ENCODE measurements at places on chromosomes 2 and 18.

DNA sequence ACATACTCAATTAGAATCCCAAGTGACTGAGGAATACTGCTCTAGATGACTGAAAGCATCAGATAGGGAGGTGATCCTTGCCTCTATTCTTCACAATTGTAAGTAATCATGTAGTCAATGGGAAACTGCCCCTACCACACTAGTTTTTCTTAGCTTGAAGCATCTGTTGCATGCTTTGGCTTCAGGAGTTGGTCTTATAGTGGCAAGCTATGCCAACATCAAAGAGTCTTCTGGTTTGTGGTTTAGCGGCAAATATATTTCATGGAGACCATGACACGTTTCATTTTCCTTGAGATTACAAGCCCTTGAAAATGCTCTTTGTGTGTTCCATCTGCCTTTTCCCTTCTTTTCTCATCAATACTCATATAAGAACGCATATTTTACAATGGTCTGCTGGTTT lies 12.9 kb downstream of the DCC start:
- DNase-seq = no peak

DNA sequence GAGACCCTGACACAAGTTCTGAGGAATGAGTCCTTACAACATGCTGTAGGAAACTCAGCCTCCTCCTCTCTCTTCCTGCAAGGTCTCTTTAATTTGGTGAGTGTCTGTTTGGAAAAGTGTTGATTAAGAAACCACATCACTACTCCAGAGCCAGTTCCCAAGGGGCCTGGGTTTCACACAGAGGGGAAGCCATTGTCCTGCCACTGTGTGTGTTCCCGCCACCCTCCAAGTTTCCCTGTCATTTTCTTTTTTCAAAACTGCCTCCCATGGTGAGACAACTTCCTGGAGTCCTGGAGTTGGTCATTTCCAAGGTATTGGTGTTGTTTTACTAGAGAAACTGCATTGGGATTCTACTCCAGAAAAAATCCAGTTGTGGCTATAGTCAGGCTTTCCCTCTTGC lies 232.0 kb upstream of the PARD3B start:
- DNase-seq = no peak

GRCh38 chr18:77711096-77711495 lies 461.4 kb downstream of the GALR1 start:
- no peak for DNase-seq

GRCh38 chr2:158837645-158838044 lies 42.5 kb downstream of the DAPL1 start:
- no peak for DNase-seq

GRCh38 chr2:62458206-62458641 lies 47.8 kb downstream of the TMEM17 start:
- DNase-seq = no peak

DNA sequence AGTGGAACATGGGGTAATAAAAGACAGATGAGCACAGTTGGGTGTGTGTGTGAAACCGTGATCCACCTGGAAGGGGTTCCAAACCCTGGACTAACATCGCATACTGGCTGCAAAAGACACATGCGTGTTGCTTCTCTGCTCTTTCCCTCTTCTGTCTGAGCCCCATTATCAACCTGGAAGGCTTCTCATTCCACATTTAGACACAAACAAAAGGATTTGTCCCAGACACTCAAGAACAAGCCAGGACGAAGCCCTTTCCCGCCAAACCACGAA lies 7.0 kb upstream of the SP9 start:
- no peak for DNase-seq

DNA sequence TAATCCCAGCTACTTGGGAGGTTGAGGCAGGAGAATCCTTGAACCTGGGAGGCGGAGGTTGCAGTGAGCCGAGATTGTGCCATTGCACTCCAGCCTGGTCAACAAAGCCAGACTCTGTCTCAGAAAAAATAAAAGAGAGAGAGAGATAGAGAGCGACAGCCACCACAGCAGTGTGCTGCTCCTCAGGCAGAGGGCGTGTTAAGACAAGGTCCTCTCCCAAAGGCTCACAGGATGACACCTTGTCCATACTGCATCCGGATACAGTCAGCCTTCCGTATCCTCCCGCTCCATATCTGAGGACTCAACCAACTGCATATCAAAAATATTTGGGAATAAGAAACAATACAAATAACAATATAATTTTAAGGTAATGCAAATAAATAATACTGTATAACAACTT lies 20.1 kb downstream of the ARL4C start:
- DNase-seq = no peak

- DNase-seq = no peak
Observed at GRCh38 chr2:135189148-135189547, 137.1 kb downstream of the RAB3GAP1 start.

All from NCI-H774 (cell line).